ENCODE measurements at places on chromosomes 7 and 10.

DNA sequence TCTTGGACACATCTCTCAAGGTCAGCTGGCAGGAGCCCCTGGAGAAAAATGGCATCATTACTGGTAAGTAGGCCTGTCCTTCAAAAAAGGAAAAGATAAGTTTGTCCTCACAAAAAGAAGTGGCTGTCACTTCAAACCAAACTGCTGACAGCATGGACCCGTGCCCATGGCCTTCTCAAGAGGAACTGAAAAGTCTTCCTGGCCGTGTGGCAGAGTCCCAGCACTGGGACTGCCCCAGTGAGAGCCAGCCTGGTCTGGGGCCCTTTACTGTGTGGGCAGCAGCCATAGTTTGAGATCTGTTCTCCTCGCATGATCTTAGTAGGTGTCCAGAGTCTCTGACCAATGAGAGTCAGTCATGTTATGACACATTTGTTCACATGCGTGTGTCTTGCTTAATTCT is 614.2 kb upstream of the FOXK1 start:
- DNase-seq, result no peak

DNA sequence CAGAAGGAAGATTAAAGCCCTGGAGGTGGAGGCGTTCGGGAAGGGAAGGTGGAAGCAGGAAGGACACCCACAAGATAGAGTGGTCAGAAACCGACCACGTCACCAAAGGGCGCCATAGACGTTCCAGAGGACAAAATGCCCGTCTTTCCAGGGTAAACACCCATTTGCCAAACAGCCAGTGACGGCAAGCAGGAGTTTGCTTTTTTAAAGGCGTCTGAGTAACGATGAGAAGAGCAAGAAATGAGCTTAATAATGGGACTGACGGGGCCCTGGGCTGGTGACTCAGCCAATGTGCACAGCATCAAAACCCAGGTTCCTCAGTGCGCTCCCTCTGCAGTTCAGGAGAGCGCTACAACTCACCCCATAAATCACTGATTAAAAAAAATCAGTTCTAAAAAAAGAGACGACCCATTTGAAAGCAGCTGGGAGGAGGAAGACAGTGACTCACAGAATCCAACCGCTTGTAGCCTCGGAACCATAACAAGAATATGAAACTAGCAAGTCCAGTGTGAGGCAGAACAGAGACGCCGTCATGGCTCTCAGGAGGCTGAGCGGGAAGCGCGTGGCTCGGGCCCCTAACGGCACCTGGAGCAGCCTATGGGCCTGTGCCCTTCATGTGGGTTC is 5.9 kb downstream of the DIP2C start:
- DNase-seq, result no peak

GRCh38 chr10:126898460-126898859 is 6.8 kb upstream of the DOCK1 start:
- no peak for DNase-seq

GRCh38 chr7:117769085-117769484 is 104.2 kb downstream of the CTTNBP2 start:
- DNase-seq, result no peak

- DNase-seq, result no peak
Observed at GRCh38 chr10:24907956-24908355, 44.5 kb downstream of the PRTFDC1 start.

DNA sequence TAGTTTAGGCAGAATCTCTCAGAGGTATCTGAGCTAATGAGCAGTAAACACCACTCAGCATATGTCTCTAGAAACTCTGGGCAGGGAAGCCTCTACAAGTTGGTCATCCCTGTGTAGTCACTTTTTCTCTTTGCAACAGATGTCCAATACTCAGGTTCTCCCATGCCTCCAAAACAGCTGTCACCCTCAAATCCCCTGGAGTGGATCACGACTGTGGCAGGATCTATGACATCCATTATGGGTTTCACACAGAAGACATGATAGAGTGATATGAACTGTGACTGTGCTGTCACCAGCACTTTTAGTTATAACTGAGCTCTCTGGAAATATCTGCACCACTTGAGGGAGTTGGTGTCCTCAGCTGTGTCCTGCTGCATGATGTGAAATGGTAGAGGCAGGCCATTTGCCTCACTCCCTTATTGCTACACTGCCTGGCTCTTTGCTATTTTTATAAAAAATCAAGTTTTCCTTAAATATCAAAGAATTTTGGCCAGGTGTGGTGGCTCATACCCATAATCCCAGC is 24.1 kb upstream of the ZNRF2 start:
- no peak for DNase-seq

DNA sequence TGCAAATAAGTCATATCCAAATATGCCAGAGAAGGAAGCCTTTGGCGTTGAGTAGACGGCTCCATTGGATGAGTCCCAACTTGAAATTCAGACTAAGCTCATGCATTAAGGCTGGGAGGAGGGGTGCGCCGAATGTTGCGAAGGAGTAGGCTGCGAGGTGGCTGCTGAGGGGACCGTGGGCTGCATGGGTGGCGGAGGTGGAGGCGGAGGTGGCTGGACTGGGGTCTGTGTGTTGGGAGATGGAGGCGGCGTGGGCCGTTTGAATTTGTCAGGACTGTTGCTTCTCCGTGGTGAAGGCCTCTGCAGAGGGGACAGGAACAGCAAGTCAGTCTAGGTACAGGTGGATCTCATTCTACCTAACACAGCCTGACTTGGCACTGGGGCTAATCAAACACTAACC is 39.6 kb upstream of the MRLN start:
- DNase-seq, result no peak

DNA sequence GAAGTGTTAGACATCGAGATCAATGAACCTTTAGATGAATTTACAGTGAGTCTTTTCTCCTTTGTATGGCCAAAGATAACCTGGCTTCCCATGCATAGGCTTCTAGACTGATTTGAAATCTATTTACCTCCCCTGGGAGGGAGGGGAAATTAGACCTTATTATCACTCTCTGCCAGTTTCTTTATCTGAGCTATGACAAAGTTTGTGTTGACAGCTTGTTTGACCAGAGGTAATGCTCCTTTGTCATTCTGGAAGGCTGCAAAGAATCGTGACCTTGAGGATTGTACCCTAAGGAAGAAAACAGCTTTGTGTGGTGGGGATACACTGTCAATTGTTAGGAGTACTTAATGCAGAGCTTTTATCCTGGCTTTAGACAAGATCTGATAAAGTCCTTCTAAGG is 36.4 kb downstream of the RBM33 start:
- DNase-seq, result no peak

GRCh38 chr10:88852327-88852726 is 683 bp upstream of the ANKRD22 start:
- no peak for DNase-seq

DNA sequence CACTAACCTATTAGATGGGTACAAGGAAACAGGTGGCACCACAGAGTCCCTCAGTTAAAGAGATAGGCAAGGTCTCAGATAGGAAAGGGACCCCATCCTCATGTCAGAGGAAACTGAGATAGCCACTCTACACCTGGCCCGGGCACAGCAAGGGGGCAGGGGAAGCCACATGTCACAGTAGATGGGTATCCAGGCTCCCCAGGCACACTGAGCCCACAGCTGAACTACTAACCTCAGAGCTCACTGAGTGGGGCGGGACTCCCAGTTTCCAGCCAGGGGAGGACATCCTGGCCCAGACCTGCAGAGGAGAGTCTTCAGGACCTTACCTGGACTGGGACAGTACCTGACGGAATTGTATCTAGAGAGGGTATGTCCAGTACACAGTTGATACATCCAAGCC is 3.7 kb upstream of the CDHR1 start:
- no peak for DNase-seq

All from mesenteric fat pad (tissue), 1 donor.